Endodermal cell (in vitro differentiated cells): ENCODE measurements at places on chromosomes 11 and 22. TPM values are rescaled to one million over a fixed set of nuclear protein-coding genes. Genes with fewer than 3 reads are reported as not detected.

F2 gene
- 0.88 and 1.5 TPM in 2 replicates for total RNA-seq

OR6T1 gene
- total RNA-seq: not detected in 2 replicates

HOATZ gene
- 0.73 to 1.8 TPM (median 0.89 TPM) in 3 replicates for total RNA-seq

TRIM51 gene
- not detected in 2 replicates for total RNA-seq

RAB36 gene
- total RNA-seq: 2.9 to 3.3 TPM (median 3.1 TPM) in 3 replicates

MAP6 gene
- total RNA-seq: 1.4 and 1.9 TPM in 2 replicates

OR4A16 gene
- not detected in 3 replicates for total RNA-seq

PRODH gene
- total RNA-seq: 54.8 to 67.5 TPM (median 60.5 TPM) in 3 replicates

RASGRP2 gene
- total RNA-seq: 1.9 TPM in 2 replicates

SF1 gene
- total RNA-seq: 177 to 348 TPM (median 331 TPM) in 3 replicates

TP53I11 gene
- total RNA-seq: 108 to 136 TPM (median 134 TPM) in 3 replicates

TNNT3 gene
- total RNA-seq: not detected in 2 replicates

MS4A6A gene
- not detected in 3 replicates for total RNA-seq

HPX gene
- total RNA-seq: 5.4 and 6.0 TPM in 2 replicates

ZNF70 gene
- total RNA-seq: 3.9 and 4.7 TPM in 2 replicates

RFPL1 gene
- not detected in 2 replicates for total RNA-seq

SLC22A12 gene
- not detected in 3 replicates for total RNA-seq

DERL3 gene
- 6.9 to 14.3 TPM (median 7.6 TPM) in 3 replicates for total RNA-seq

CHRNA10 gene
- 0.96 to 2.5 TPM (median 1.8 TPM) in 3 replicates for total RNA-seq

ARAP1 gene
- total RNA-seq: 76.7 and 88.3 TPM in 2 replicates

SSRP1 gene
- total RNA-seq: 145 and 160 TPM in 2 replicates

AIFM3 gene
- 2.4 to 2.8 TPM (median 2.7 TPM) in 3 replicates for total RNA-seq

P4HA3 gene
- not detected in 2 replicates for total RNA-seq

HEPACAM gene
- total RNA-seq: not detected in 3 replicates

HTATIP2 gene
- total RNA-seq: 50.7 and 52.5 TPM in 2 replicates

ENTHD1 gene
- not detected in 2 replicates for total RNA-seq

DDI1 gene
- not detected in 2 replicates for total RNA-seq

ART1 gene
- total RNA-seq: not detected in 2 replicates

PARVG gene
- total RNA-seq: 0.11 to 0.12 TPM in 2 of 3 replicates, not detected in the other

MYO18B gene
- 0.28 to 0.84 TPM (median 0.63 TPM) in 3 replicates for total RNA-seq

LRRC4C gene
- 0.27 and 0.84 TPM in 2 replicates for total RNA-seq

C11orf87 gene
- 0.05 TPM in 1 of 2 replicates, not detected in the other for total RNA-seq

MS4A4A gene
- not detected in 3 replicates for total RNA-seq

RASSF10 gene
- 23.2 and 29.1 TPM in 2 replicates for total RNA-seq

MOGAT2 gene
- not detected in 3 replicates for total RNA-seq

OR52E8 gene
- total RNA-seq: not detected in 3 replicates

OR4D5 gene
- 0.24 TPM in 1 of 2 replicates, not detected in the other for total RNA-seq

ALDH3B1 gene
- total RNA-seq: 0.11 to 0.19 TPM in 2 of 3 replicates, not detected in the other

PNPLA3 gene
- 48.1 to 62.4 TPM (median 51.0 TPM) in 3 replicates for total RNA-seq

OR51B5 gene
- total RNA-seq: 1.1 and 1.8 TPM in 2 replicates

GDPD4 gene
- total RNA-seq: not detected in 2 replicates

TBX1 gene
- total RNA-seq: 0.31 TPM in 1 of 3 replicates, not detected in the others

PATE1 gene
- total RNA-seq: not detected in 3 replicates

GPHA2 gene
- 0.77 TPM in 1 of 2 replicates, not detected in the other for total RNA-seq

MMP27 gene
- total RNA-seq: not detected in 3 replicates

PKDREJ gene
- total RNA-seq: 0.02 and 0.04 TPM in 2 replicates

MRGPRX4 gene
- total RNA-seq: not detected in 3 replicates

GVQW3 gene
- 7.4 to 13.5 TPM (median 12.9 TPM) in 3 replicates for total RNA-seq

SPDYC gene
- not detected in 3 replicates for total RNA-seq

MICAL3 gene
- total RNA-seq: 41.6 and 48.1 TPM in 2 replicates

PAMR1 gene
- total RNA-seq: 34.3 and 55.3 TPM in 2 replicates

KCNJ5 gene
- total RNA-seq: 0.88 and 1.1 TPM in 2 replicates

TUBA8 gene
- total RNA-seq: 0.66 and 0.79 TPM in 2 replicates

SLN gene
- total RNA-seq: not detected in 2 replicates

GLB1L2 gene
- total RNA-seq: 5.8 to 9.9 TPM (median 8.4 TPM) in 3 replicates

OR8G5 gene
- 0.18 TPM in 1 of 2 replicates, not detected in the other for total RNA-seq

OR51A4 gene
- total RNA-seq: not detected in 2 replicates
